NT2/D1 (cell line): ENCODE measurements at places on chromosomes 3 and 15.
A peak's percentile ranks its signal among the peaks of the same experiment; 100 is the strongest.

DNA sequence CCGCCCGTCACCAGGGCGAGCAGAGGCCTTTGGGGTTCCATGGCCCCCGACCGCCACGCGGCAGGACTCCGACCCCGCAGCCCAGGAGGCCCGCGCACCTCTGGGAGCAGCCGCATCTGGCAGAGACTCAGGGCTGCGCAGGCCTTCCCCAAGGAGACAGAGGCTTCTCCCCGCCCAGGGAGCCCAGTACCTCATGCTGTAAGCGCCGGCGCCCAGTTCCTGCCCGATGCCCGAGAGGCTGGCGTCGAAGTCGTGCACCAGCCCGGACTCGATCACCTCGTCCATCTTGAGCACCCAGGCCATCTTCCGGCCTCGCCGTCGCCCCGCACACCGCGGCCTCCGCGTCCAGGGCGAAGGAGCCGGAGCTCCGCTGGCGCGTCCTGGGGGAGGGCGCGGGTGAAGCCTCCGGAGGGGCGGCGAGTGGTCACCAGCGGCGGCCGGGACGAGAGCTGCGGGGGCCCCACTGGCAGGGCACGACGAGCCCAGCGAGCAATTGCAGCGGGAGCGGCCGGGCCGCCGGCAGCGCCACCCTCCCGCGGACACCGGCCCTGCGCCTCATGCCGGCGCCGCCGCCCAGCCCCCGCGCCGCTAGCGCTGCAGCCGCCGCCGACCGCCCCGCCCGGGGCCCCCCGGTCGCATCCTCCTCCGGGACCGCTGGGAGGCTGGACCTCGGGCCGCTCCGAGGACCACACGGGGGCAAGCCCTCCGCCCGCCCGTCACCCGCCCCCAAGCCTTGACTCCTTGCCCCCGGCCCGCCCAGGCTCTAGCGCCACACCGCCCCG lies 468 bp downstream of the UBP1 start:
- DNase-seq = peak; percentile 20

DNA sequence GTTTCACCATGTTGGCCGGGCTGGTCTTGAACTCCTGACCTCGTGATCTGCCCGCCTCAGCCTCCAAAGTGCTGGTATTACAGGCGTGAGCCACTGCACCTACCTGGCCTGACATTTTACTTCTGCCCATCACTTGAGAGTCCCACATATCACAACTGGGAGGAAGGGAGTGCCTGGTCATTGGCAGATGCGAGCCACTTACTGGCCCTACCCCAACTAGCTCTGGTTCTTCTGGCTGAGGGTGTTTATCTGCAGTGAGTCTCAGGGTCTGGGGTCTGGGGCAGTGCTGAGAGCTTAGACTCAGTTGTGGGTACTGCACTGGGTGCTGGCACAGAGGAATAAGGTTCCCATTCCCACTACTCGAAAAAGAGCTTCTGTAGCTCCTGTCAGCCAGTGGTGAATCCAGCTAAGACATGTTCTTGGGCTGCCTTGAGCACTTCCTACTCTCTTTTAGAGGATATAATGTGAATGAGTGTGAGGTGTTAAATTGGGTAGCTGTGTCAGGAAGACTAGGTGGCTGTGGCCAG lies 30.2 kb downstream of the DAG1 start:
- no peak for DNase-seq

DNA sequence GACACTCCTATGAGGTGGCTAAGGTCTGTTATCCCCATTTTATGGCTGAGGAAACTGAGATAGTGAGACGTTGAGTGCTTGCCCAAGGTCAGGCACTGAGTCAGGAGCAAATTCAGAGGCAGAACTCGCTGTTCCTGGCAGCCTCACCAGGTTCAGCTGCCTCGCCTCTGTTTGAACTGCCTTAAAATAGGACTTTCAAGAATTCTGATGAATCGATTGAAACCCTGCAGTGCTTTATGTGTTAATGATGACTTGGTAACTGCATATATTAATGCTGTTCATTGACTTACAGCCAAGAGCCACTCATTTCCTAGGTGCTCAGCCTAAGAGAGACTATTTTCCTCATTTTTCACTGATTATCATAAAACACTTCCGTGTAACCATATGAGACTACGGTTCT lies 79.5 kb upstream of the BHLHE40 start:
- DNase-seq = no peak

DNA sequence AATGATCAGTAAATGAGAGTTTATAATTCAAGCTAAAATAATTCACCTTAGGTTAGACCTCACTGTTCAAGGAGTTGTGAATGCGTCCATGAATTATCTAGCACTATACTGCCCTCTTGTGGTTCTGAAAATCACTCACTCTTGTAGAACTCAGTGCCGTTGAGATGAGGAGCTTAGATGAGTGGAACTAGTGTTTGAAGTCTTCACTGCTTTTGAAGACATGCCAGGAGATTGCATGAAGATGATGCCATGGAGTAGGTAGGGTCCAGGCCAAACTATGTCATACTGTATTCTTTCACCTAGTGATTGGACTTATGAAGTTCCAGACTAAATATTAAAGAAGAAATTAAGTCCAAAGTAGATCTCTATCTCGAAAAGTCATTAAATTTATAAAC lies 28.8 kb downstream of the LYSMD4 start:
- DNase-seq = peak; percentile 78

- DNase-seq = no peak
Measured at GRCh38 chr3:193822492-193823212, 229.6 kb downstream of the OPA1 start.

DNA sequence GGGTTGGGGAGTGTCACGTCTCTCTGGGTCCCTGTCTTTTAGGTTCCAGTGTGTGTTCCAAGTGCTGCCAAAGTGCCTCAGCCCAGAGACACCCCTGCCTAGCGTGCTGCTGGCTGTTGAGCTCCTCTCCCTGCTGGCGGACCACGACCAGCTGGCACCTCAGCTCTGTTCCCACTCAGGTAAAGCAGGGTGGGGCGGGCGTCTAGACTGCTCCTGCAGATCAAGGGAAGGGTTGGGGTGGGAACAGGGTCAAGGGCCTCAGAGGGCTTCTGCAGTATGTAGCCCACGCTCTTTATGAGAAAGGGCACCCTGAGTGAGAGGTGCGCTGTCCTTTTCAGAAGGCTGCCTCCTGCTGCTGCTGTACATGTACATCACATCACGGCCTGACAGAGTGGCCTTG lies 17.2 kb downstream of the ATRIP start:
- no peak for DNase-seq

DNA sequence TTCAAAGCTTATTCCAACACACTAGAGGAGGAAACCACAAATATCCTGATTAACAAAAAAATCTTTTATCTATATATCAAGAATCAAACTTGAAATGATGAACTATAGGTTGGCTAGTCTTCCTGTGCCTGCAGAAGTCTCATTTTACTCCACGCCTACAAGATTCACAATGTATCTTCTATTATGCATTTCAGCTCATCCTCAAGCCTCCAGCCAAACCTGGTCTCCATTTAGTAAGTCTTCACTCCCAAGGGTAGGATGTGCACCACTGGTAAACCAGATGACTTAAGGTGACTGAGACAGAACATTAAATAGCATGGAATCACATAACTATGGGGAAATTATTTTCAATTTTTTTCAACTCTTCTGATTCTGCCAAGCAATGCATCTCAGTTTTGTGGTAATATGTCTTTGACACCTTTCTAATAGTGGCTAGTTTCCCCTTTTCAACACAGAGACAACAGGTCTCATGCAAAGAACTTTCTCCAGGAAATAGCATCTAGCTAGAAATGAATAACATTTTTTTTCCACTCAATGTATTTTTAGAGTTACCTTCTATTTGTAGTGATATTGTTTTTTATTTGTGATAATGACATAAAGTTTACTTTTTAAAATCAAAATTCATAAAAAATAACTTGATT lies 166.9 kb downstream of the TNIK start:
- no peak for DNase-seq

GRCh38 chr3:51539291-51539941 lies 897 bp downstream of the RAD54L2 start:
- no peak for DNase-seq

DNA sequence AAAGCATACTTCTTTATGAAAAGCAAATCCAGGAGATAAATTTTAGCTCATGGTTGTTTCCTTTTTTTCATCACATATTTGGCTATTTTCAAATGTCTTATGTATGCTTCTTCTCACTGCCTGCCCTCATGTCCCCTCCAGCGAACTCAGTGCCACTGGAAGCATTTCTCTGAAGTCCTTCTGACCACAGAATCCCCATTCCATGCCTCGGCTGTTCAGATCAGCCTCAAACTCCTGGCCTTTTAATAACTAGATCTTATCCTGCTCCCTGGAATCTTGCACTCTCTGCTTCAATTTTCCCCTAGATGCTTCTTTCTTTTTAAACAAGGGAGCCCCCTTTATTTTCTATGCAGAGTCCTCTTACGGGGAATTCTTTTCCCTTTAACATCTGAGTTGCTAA lies 10.1 kb downstream of the ETV5 start:
- DNase-seq = no peak

- DNase-seq = no peak
Measured at GRCh38 chr15:48423896-48424475, 92.8 kb downstream of the DUT start.

- DNase-seq = no peak
Measured at GRCh38 chr3:25037049-25037547, 391.0 kb upstream of the RARB start.

DNA sequence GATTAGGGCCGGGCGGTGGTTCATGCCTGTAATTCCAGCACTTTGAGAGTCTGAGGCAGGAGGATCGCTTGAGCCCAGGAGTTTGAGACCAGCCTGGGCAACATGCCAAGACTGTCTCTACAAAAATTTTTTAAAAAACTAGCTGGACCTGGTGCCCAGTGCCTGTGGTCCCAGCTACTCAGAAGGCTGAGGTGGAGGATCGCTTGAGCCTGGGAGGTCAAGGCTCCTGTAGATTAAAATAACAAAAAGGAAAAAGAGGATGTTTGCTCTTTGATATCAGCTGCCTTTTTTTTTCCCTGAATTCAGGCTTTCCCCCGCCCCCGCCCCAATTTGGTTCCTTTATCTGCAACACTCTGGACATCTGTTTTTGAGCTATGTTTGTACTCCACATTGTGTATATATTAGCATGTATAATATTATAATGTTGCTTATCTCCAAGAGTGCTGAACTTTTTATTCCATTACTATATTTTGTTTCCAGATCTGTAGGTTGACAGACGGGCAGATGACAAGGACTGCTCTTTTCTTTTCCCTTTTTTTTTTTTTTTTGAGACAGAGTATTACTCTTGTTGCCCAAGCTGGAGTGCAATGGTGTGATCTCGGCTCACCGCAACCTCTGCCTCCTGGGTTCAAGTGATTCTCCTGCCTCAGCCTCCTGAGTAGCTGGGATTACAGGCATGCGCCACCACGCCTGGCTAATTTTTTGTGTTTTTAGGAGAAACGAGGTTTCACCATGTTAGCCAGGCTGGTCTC lies 4.6 kb downstream of the SNAP23 start:
- no peak for DNase-seq

DNA sequence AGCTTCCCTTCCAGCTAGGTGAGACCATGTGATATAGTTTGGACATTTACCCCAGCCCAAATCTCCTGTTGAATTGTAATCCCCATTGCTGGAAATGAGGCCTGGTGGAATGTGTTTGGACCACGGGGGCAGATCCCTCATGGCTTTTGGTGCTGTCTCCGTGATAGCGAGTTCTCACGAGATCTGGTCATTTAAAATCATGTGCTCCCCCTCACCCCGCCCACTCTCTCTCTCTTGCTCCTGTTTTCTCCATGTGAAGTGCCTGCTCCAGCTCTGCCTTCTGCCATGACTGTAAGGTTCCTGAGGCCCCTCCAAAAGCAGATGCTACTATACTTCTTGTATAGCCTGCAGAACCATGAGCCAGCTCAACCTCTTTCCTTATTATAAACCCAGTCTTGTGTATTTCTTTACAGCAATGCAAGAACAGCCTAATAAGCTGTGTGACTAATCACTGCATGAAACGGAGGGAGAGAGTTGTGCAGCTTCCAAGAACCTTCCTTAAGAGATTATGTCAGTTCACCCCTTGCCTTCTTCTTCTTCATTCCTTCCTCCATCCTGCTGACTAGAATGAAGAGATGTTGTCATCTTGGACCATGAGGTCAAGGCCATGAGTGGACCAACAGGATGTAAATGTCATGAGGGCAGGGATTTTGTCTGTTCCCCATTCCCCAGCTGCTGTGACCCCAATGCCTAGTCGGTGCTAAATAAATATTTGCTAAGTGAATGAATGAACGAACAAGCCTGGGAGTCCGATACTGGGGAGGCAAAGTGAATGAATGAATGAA lies 91.0 kb downstream of the CPN2 start:
- no peak for DNase-seq

GRCh38 chr15:84594617-84595290 lies 6.1 kb upstream of the ZSCAN2 start:
- DNase-seq = no peak

- DNase-seq = no peak
Measured at GRCh38 chr3:170469151-170470062, 50.7 kb downstream of the CLDN11 start.

DNA sequence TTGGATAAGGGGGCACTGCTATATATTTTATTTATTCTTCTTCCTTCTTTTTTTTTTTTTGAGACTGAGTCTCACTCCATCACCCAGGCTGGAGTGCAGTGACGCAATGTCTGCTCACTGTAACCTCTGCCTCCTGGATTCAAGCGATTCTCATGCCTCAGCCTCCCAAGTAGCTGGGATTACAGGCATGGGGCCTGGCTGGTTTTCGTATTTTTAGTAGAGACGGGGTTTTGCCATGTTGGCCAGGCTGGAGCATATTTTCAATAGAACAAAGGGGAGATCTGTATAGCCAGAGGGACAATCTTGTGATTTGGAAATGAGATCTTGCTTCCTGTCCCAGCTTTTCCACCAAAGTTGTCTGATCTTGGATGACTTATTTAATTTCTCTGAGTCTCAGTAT lies 133.1 kb upstream of the ABHD17C start:
- no peak for DNase-seq

DNA sequence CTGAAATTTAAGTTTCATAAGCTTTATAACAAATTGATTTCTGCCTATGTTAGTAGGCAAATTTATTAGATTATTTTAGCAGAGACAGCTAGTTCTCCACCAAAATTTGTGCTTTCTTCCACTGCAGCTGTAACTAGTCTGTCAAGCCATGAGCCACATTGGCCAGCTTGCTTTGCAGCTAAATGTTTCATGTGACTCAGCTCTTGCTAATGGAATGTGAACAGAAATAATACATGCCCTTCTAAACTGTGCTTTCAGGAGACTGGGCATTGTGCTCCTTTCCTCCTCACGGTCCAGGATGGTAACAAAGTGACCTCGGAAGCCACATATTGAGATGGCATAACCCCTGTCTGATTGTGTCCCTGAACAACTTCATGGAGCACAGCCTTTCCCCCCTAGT lies 51.3 kb upstream of the KPNA4 start:
- no peak for DNase-seq

GRCh38 chr3:59046839-59047238 lies 3.0 kb downstream of the CFAP20DC start:
- no peak for DNase-seq
